ENCODE measurements at places on chromosomes 2 and 18.

GRCh38 chr2:11875481-11875880 lies 129.0 kb downstream of the LPIN1 start:
- no peaks in the 10 kb centered on the region for H3K27me3 ChIP-seq
- no peak overlapping the region for H3K4me3 ChIP-seq
- no peaks in the 10 kb centered on the region for H3K36me3 ChIP-seq
- H3K27ac ChIP-seq: no peak overlapping the region

- no peak overlapping the region for H3K4me3 ChIP-seq
- H3K4me1 ChIP-seq: no peaks in the 10 kb centered on the region
- no peak overlapping the region for H3K27ac ChIP-seq
- H3K27me3 ChIP-seq: peaks cover 17% of the 10 kb centered on the region
- DNase-seq: peak; percentile 15
- no peaks in the 10 kb centered on the region for H3K36me3 ChIP-seq
Observed at GRCh38 chr2:180125245-180125962, 118.3 kb upstream of the CWC22 start.

- no peaks in the 10 kb centered on the region for H3K27me3 ChIP-seq
- peaks cover 9% of the 10 kb centered on the region for H3K36me3 ChIP-seq
- peaks cover 56% of the 10 kb centered on the region for H3K4me1 ChIP-seq
- DNase-seq: peak; percentile 40
- peak overlapping the region; percentile 98 for H3K27ac ChIP-seq
Observed at GRCh38 chr2:226971084-226971483, 135.2 kb downstream of the RHBDD1 start.

- H3K4me3 ChIP-seq: no peak overlapping the region
- peak overlapping the region; percentile 37 for H3K27ac ChIP-seq
- H3K27me3 ChIP-seq: no peaks in the 10 kb centered on the region
- H3K36me3 ChIP-seq: no peaks in the 10 kb centered on the region
Observed at GRCh38 chr18:3653263-3653850, 203.4 kb downstream of the TGIF1 start.

DNA sequence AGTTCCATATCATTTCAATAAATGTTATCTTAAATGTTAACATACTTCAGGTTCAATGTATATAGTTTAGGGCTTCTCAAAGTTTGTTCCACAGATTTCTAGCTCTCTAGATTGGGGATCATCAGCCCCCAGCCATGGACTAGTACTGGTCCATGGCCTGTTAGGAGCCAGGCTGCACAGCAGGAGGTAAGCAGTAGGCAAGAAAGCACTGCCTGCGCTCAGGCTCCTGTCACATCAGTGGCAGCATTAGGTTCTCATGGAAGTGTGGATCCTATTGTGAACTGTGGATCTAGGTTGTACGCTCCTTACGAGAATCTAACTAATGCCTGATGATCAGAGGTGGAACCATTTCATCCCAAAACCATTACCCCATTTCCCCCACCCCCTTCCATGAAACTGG lies 531.1 kb downstream of the PARD3B start:
- no peaks in the 10 kb centered on the region for H3K27me3 ChIP-seq
- no peak overlapping the region for H3K27ac ChIP-seq
- H3K4me3 ChIP-seq: no peak overlapping the region
- no peaks in the 10 kb centered on the region for H3K36me3 ChIP-seq
- H3K4me1 ChIP-seq: no peaks in the 10 kb centered on the region
- DNase-seq: no peak
